ENCODE measurements at places on chromosomes 5 and 9.

DNA sequence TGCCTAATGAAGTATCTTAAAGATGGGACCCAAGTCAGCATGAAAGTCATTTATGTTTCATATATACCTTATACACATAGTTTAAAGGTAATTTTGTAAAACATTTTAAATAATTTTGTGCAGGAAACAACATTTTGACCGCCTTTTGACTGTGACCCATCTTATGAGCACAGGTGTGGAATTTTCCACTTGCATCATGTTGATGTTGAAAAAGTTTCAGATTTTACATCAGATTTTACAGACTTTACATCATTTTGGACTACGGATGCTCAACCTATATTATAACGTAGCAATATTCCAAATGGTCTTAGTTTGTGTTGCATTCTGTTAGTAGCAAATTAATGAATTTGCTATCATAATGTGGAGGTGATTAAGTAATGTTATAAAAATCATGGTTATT lies 21.7 kb upstream of the FAM120AOS start:
- no peak for DNase-seq

GRCh38 chr9:125805057-125805456 lies 57.9 kb downstream of the PBX3 start:
- DNase-seq: no peak

DNA sequence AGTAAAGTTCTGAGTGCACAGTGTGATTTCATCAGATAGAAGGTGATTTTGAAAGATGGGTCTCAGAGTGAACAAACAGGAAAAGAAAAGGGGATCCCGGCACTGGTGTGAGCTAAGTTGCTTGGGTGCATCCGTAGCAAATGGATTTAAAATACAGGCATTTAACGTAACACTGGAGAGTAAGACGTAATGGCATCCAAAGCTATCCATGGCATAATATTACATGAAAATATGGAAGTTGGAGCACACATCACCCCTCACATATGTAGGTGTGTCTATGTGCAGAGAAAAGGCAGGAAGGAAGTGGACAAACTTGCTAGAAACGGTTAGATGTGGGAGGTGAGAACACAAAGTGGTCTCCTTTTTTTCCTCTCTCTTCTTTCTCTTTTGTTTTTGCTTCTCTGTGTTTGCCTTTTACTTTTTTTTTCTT lies 38.2 kb upstream of the SEMA4D start:
- no peak for DNase-seq

GRCh38 chr5:58080573-58080972 lies 379.3 kb downstream of the PLK2 start:
- no peak for DNase-seq

DNA sequence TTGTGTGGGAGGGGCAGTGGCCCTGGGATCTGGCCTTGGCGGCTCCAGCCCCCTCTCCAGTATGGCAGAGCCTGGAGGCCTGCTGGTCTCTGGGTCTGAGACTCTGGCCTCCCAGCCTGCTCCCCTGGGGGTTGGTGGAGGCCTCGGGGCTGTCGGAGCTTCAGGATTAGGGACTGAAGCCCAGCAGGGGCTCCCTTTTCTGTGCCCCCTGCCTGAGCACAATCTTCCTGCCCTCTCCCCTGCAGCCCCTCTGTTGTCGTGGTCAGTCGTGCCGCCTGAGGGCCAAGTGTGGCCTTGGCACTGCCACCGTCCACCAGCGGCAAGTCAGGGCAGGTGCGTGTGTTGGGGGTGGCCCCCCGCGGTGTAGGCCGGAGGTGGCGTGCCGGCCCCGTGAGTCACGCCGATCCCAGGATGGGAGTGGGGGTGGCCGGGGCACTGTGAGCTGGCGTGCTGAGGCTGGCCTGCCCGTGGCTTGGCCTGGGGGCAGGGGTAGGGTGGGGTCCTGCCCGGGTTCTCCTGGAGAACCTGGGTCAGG lies 53.6 kb downstream of the RXRA start:
- DNase-seq: no peak

GRCh38 chr5:128259607-128260021 lies 176.0 kb downstream of the SLC12A2 start:
- no peak for DNase-seq

DNA sequence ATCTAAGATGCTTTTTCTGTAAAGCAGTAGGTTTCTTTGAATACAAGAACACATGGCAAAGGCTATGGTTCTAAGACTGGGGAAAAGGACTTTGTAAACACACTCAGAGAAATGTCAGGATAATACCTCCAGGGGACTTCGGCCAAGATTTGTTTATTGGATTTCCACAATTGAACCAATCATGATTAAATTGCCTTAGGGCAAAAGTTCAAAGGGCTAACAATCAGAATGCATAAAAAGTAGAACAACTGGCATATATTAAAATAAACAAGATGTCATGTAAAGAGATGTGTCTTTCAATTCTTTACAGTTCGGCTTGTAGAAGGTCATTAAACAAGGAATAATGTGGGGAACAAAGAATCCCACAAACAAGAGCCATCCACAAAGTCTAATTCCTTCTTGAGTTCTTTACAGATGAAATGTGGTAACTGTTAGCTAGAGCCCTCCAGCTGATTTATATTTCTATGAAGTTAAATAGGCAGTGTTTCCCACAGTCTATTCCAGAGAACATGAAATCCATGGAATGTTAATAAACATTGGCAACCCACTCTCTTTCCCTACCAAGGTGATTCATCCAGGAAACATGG lies 565.5 kb downstream of the ZNF608 start:
- no peak for DNase-seq

DNA sequence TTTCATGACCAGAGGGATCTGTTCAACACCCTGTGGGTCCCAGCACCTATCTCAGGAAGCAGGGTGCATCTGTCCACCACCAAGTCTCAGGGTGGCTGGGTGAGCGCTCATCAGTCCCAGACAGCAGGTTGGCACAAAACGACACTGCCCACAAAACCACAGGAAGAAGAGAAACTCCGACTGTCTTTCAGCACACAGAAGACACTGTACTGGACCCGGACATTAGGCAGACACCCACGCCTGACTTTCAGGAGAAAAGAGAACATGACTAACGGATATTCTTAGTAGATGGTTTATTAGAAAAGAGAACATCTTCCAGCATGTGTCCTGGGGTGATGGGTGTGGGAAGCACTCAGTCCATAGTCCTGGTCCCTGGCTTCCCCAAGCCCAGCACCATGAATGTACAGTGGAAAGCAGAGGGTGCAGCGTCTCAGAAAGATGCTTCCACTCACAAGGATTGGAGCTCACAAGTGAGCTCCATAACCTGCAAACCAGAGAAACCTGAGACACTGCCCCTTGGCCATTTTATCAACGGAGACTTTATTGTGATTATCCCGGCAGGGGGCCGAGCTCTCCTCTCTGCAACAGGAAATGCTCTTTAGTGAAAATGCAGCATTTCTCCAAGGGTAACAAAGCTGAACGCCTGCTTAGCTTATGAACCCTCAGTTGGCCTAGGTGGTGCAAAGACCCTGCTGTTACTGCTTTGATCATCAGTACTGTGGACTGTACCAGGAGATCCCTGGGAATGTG lies 35.8 kb upstream of the LCP2 start:
- DNase-seq: no peak

GRCh38 chr9:75358846-75359245 lies 270.5 kb downstream of the OSTF1 start:
- no peak for DNase-seq

DNA sequence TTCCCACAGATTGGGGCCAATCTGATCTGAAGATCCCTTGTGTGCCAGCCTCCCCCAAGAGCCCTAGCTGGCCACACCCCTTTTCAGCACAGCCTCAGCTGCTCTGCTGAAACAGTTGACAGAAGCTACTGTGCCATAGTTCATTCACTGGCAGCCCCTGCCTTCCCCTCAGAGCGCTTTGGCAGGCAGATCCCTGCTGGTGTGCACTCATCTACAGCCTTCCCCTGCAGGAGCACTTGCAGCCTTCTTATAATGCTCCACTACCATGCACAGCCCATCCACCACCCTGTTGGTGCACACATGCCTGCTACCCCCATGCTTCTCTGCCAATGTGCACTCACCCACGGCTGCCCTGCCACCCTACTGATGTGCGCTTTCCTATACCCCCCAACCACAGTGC lies 471.3 kb downstream of the MTRR start:
- no peak for DNase-seq

- no peak for DNase-seq
These were observed 68.1 kb downstream of the GDNF start for GRCh38 chr5:37771731-37772130.

DNA sequence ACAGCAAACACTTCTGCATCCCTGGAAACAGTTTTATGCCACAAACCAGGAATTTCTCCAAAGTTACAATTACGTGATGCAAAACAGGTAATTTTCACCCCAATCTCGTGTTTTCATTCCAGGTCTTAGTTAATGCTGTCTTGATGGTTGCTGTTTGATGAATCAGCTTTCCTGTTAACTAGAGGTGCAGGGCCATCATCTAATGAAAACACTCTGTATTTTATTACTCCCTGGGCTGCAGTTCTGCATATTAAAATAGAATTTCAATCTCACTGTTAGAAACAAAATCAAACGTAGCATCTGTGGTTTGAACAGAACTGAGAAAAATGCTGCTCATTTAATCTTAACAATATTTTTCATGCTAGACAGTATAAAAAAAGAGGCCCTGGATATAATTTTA lies 129.4 kb downstream of the TUSC1 start:
- no peak for DNase-seq

DNA sequence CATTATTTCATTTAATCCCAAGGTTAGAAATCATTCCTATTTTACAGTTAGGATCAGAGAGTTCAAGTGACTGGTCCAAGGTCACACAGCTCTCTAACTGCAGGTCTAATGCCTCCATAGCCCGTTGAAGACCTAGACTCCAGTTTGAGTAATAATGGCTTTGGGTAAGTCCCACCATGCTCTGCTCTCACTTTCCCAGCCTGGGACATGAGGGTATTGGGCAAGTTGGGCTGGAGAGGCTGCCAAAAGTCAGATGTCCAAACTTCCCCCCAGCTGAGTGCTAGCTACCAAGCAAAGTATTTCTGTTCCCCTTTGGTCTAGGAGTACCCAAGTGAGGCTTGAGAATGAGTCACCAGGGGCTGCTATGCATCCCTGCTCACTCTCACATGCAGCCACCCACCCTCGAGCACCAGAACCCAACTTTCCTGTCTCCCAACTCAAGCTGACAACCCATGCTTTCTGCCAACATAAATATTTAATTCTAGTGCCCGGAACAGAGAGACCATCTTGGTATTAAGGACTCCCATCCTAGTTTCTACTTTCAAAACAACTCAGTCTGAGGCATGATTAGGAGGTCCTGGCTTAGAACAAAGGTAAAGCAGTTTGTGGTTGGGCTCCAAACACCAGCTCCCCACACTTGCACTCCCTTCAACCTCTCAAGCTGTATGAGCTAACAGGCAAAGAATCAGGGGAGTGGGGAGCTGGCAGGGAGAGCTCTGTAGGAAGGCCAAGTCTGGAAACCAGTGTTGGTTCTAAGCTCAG lies 236.5 kb upstream of the TRIM32 start:
- DNase-seq: no peak

DNA sequence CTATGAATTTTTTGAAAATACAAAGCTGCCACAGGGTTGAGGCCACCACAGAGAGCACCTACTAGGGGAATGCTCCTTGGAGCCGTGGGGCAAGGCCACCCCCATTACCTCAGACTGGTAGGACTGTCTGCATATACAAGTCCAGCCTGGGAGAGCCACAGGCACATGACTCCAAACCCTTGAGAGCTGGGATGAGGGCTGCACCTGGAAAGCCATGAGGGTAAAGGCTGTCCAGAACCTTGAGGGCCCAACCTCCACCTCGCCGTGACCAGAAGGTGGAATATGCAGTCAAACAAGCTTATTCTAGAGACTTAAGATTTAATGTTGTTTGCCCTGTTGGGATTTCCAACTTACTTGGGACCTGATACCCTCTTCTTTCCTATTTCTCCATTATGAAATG lies 69.5 kb upstream of the TSLP start:
- DNase-seq: no peak

All from NCI-H1092 treated with DMSO at 0.1 percent for 48 hours (cell line).